ENCODE measurements at places on chromosomes 6 and 20.

DNA sequence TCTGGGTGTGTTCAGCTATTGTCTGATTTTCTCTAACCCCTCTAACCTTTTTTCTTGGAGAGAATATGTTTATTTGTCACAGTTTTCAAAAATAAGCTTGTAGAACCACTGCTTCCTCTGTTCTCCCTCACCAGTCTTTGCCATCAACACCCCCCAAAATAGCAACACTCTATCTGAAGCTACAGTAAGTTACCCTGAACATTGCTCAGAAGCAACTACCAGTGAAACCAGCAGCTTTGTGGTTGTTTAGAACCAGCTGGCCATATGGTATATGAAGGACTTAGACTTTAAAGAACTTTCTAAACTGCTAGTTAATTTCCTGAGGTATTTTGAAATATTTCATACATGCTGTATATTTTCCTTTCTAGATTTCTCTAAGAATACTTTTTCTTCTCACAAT lies 242.9 kb downstream of the KHDRBS2 start:
- no peak for DNase-seq

DNA sequence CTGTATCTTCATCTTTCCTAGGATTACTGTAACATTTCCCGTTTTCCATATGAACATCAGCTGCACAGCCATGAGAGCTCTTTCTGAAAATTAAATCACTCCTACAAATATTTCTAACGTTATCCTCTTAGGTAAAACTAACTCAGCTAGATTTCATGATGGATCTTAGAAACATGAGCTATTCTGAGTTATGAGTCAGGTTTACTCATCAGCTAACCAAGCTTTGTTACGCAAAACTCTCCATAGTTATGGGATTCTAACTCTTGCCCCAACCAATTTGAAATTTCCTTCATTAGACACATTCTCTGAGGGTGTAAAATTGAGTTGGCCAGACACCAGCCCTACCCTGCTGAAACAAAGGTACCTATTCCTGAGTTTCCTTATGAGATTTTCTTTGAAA lies 14.0 kb downstream of the DEFB110 start:
- DNase-seq = no peak

DNA sequence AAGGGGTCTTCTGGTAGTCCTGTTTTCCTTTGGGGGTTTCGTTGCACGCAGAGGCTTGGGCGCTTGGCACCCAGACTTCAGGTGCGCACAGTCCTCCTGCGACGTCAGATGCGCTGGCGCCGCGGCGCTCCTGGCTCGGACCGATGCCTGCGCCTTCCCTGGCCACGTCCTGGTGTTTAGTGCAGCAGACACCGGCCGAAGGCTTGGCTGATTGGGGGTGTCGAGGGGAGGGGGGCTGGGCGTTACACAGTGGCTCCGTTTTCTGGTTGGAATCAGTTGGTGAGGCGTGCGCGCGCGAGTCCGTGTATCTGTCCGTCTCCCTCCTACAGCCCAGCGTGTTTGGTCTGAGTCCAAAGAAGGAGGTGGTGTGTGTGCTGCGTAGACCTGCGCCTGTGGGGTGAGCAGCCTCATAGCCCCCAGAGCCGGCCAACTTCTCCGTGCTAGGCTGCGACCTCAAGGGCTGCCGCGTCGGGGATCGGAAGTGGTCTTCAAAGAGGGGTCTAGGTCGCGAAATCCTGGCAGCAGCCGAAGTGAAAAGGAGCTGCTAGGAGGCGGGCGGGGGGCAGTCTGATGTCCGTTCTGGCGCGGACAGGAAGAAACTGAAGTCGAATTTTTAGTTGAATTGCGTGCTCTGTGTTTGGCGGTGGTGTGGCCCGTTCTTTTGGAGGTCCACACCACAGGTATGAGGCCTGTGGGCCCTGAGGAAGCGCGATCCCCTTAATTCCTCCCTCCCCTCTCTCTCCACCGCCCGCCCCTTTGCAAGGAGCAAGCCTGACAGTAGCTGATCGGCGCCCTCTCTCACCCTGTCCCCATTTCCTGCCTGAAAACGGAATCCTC lies 1.5 kb downstream of the SYNDIG1 start:
- no peak for DNase-seq

DNA sequence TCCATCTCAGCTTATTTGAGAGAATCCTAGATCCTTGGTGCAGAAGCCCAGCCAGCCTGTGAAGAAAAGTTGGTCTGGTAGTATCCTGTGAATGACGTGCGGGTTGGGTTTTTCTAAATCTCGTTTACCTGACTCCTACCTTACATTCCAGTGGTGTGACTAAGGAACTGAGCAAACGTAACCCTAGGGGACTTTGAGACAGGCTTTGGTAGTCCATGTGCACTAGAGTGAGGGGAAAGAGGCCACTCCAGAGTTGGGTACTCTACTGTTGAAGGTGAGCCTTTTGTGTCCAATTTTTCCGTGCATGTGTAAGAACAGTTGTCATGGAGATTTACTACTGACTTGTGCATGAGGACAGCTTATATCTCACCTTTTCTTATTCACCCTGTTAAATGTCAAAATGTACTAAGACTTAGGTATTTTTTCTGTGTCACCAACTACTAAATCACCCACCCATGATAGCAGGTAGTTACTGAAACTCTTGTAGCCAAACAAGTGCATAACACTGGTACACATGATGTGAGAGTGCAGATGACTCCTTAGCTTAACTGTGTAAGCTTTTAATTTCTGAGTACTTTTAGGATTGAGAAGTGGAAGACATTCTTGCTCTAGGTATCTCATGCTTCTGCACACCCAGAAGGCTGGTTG lies 26.3 kb upstream of the PLCG1 start:
- no peak for DNase-seq

- no peak for DNase-seq
Observed at GRCh38 chr6:97450087-97450486, 167.1 kb upstream of the MMS22L start.

Measured in stimulated activated CD8-positive, alpha-beta memory T cell treated with anti-CD3 and anti-CD28 coated beads, Interleukin-4, amount 100 ng/mL, for 1 hour (primary cell).